H1 (cell line): ENCODE measurements at places on chromosomes 2 and 18. TPM values are rescaled to one million over a fixed set of nuclear protein-coding genes. Genes with fewer than 3 reads are reported as not detected.
A peak's percentile ranks its signal among the peaks of the same experiment; 100 is the strongest.

Gene FN1
- total RNA-seq: 109 and 116 TPM in 2 replicates

DNA sequence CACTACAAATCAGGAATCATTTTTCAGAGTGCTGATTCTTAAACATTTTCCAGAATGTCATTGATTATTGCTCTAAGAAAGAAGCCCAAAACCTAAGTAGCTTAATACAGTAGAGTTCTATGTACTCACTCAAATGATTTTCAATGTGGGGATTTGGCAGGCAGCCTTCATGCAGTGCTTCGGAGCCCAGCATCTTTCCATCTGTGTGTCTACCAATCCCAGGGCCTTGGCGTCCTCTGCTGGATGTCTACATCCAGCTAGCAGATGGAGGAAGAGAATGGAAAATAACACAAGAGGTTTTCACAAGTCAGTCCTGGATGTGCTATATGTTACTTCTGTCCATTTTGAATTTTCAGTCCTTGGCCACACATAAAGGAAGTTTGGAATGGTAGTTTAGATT, 151.8 kb downstream of the RDH14 start:
- H3K27me3 ChIP-seq: no peaks in the 10 kb centered on the region
- H3K4me3 ChIP-seq: no peak overlapping the region
- H3K27ac ChIP-seq: no peak overlapping the region

Gene MARCHF7
- total RNA-seq: 108 and 116 TPM in 2 replicates

DNA sequence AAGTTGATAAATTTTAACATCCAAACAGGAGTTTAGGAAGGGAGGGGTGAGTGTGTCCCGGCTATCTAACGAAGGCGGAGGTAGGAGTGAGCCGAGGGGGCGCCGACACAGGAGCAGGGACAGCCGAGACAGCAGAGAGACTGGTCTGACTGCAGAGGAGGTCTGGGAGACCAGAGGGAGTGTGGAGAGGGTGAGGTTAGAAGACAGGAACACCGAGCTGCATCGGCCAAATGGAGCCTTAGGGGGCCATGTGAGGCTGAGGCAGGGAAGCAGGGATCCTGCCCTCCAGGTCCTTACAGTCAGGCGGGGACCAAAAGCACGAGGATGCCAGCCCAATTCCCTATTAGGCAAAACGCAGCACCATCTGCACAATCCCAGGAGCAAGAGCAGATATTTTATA, 67.0 kb downstream of the SFXN5 start:
- no peak overlapping the region for H3K27ac ChIP-seq
- H3K27me3 ChIP-seq: no peaks in the 10 kb centered on the region
- DNase-seq: no peak
- no peaks in the 10 kb centered on the region for H3K36me3 ChIP-seq

- H3K27ac ChIP-seq: no peak overlapping the region
- H3K4me3 ChIP-seq: no peak overlapping the region
- no peak for DNase-seq
These were observed 6.7 kb upstream of the TNFAIP6 start for GRCh38 chr2:151350579-151351195.

DNA sequence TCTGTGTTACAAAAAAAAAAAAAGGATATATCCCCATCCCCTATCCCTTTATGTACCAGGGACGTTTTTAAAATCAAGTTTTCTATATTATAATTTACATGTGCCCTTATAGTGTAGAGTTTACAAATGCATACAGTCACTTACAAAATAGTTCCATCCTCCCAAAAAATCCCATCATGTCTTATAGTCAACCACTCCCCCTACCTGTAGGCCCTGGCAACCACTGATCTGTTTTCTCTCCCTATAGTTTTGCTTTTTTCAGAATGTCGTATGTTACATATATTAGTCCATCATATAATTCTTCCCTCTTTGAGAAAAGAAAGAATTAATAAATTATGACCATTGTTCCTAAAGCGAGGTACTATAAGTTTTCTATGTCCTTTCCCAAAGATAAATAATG, 17.8 kb downstream of the CFAP210 start:
- no peaks in the 10 kb centered on the region for H3K27me3 ChIP-seq
- H3K36me3 ChIP-seq: no peaks in the 10 kb centered on the region
- DNase-seq: no peak
- H3K27ac ChIP-seq: no peak overlapping the region
- H3K4me3 ChIP-seq: no peak overlapping the region
- H3K4me1 ChIP-seq: no peaks in the 10 kb centered on the region

- no peaks in the 10 kb centered on the region for H3K36me3 ChIP-seq
- no peak overlapping the region for H3K27ac ChIP-seq
- no peaks in the 10 kb centered on the region for H3K4me1 ChIP-seq
These were observed 3.5 kb upstream of the MYL1 start for GRCh38 chr2:210318486-210318885.

DNA sequence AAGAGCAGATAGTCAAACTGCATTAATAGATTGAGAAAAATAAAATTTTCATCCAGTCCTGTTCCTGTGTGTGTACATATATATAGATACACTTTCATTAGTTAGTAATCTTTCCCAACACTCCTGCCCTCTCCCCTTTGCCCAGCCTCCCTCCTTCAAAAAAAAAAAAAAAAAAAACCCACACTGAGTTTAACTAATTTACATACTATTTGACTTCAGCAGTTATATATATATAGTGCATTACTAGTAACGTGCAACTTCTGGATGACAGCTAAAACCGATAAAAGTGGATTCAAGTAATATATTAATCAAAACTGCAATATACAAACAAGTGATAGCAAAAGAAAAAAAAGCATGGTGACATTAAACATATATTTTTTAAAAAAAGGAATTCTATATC, 1.4 kb downstream of the FIGN start:
- no peaks in the 10 kb centered on the region for H3K36me3 ChIP-seq
- H3K27me3 ChIP-seq: no peaks in the 10 kb centered on the region
- H3K4me1 ChIP-seq: no peaks in the 10 kb centered on the region
- no peak overlapping the region for H3K27ac ChIP-seq

DNA sequence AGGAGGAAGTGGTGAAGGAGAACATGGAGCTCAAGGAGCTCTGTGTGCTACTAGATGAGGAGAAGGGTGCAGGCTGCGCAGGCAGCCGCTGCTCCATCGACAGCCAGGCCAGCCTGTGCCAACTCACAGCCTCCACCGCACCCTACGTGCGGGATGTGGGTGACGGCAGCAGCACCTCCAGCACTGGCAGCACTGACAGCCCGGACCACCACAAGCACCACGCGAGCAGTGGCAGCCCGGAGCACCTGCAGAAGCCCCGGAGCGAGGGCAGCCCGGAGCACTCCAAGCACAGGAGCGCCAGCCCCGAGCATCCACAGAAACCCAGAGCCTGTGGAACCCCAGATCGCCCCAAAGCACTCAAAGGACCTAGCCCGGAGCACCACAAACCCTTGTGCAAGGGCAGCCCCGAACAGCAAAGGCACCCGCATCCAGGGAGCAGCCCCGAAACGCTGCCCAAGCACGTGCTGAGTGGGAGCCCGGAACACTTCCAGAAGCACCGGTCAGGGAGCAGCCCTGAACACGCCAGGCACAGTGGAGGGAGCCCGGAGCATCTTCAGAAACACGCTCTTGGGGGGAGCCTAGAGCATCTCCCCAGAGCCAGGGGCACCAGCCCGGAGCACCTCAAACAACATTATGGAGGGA, 9.0 kb downstream of the CCDC85A start:
- H3K4me1 ChIP-seq: no peaks in the 10 kb centered on the region
- no peak overlapping the region for H3K4me3 ChIP-seq
- no peaks in the 10 kb centered on the region for H3K36me3 ChIP-seq
- no peak overlapping the region for H3K27ac ChIP-seq

Gene CCNYL1
- 35.4 and 36.2 TPM in 2 replicates for total RNA-seq

DNA sequence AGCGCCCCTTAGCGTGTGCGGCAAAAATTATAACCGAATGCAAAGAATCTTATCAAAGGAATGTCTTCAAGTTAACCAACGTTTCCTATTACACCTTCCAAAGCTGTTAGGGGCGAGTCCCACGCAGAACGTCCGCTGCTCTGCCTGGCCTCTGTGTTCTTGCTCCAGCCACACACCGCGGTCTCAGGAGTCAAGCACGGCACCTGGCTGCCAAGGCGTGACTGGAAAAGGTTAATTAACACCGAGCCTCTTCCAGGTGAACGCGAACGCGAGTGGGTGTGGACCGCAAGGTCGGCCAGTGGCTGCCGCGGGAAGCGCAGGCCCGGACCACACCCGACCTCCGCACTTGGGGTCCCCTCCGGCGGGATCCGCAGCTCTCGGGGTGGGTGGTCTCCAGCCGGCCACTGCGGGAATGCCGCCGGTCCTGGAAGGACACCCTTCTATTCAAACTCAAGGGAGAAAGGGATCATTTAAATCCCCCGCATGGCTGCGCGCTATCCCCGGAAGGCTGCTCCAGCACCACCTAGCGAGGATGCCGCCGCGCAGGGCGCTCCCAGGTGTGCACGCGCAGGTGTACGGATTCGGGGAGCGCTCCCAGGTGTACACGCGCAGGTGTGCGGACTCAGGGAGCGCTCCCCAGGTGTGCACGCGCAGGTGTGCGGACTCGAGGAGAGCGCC, 830 bp downstream of the CYB5A start:
- peak overlapping the region; percentile 83 for H3K4me3 ChIP-seq
- DNase-seq: peak; percentile 56
- peaks cover 8% of the 10 kb centered on the region for H3K4me1 ChIP-seq
- no peak overlapping the region; the same call in 1 of the 2 replicates for H3K27ac ChIP-seq
